ENCODE measurements at places on chromosomes 7 and 10.

- DNase-seq: no peak
Observed at GRCh38 chr10:5484205-5484604, 15.2 kb downstream of the CALML5 start.

GRCh38 chr10:57654856-57655255, 612.8 kb downstream of the IPMK start:
- no peak for DNase-seq

DNA sequence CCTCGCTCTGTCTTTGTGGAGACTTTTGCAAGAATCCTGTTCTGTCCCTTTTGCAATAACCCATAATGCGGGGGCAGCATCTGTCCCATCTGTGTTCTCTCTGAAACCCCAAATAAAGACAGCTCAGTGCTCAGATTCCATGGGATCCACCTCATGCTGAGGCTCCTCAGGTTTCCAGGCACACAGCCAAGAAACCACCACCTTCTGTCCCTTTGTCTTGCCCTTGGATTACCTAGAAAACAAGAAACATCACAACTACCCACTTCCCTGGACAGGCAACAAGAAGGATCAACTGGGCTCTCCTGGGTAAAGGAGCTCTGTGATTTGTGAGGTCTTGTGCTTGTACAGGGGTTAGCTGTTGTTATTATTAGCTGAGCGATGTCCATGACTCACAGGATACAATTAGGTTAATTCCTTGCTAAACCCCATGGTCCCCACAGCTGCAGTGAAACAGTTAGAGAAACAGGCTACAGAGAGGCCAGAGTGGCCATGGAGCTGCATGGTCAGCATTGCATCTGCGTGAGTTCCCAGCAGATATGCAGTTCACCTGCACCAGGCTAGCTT, 50.2 kb downstream of the CXCL12 start:
- no peak for DNase-seq

GRCh38 chr10:129626309-129626708, 159.3 kb downstream of the MGMT start:
- DNase-seq: no peak
